ENCODE measurements at places on chromosomes 7 and 10. TPM values are rescaled to one million over a fixed set of nuclear protein-coding genes. Genes with fewer than 3 reads are reported as not detected.

- DNase-seq: peak; percentile 21
These were observed 144.5 kb upstream of the PTN start for GRCh38 chr7:137488038-137488437.

DNA sequence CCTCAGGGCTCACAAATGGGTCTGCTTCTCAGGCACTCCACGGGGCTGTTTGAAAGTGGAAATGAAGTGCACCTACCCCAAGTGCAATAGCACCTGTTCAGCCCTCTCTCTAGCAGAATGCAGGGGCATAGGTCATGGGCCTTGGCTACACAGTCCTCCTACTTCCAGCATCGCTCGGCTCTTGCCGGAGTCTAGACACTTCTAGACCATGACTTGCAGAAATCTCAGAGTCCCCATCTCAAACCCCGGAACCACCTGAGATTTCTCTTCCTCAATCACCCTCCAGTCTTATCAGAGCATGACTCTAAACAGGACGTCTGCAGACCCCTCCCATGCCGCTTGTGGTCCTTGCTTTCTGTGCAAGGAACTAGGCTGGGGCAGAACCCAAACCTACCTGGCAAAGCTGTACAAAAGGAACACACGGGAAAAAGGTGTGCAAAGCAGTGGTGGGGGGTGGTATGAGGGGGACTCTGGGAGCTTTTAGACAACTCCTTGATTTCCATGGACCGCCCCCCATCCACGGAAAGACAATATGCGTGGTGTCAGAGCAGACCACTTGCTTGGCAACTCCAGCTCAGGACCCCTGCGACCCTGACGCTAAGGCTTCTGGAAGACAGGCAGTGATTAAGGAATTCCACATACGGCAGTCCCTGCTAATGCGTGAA is 13.8 kb downstream of the TMEM273 start:
- no peak for DNase-seq

- DNase-seq: no peak
These were observed 36.7 kb downstream of the SHTN1 start for GRCh38 chr10:116968331-116968730.

GRCh38 chr10:32388258-32389027 is 41.5 kb upstream of the EPC1 start:
- DNase-seq: no peak

The SEMA3C gene
- 612 TPM for total RNA-seq

The CPXM2 gene
- total RNA-seq: 19.8 TPM
